Smooth muscle cell of the brain vasculature (primary cell): ENCODE measurements at places on chromosomes 6 and 20.

DNA sequence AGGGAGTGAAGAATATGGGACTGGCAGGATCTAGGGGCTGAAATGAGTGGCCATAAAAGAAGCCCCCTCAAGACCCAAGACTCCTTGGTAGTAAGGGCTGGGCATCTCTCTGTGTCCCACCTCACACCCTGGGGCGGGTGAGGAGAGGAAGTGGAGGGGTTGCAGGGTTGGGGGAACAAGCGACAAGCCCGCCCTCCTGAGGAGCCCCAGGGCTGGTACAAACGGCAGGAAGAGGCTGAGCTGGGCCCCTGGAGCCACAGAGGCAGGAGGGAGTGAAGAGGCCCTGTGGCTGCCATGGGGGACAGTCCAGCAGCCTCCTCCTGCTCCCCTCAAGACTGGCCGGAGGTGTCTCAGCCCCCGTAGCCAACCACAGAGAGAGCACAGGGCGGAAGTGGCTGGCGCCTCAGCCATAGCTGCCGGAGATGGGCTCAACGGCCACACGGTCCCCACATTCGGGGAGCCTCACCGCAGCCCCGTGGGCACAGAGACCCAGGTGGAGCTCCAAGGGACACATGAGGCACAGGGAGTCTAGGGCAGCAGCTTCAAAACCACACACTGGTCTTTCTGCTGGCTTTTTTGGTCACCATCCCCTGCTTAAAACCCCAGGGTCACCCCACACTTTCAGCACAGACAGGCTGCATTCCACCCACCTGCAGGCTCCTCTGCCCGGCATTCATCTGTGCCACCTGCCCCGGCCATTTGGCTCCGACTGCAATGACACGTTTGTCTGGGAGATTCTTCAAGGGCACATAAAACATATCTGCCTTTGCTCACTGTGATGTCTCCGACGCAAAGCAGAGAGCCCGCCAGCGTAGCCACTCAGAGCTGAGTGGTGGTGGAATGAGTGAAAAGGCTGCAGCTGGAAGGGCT lies 524 bp downstream of the C20orf203 start:
- DNase-seq: no peak

- no peak for DNase-seq
These were observed 502.0 kb downstream of the BMP2 start for GRCh38 chr20:7269452-7269851.

- DNase-seq: no peak
These were observed 2.5 kb upstream of the HLA-DRA start for GRCh38 chr6:32436995-32437836.

DNA sequence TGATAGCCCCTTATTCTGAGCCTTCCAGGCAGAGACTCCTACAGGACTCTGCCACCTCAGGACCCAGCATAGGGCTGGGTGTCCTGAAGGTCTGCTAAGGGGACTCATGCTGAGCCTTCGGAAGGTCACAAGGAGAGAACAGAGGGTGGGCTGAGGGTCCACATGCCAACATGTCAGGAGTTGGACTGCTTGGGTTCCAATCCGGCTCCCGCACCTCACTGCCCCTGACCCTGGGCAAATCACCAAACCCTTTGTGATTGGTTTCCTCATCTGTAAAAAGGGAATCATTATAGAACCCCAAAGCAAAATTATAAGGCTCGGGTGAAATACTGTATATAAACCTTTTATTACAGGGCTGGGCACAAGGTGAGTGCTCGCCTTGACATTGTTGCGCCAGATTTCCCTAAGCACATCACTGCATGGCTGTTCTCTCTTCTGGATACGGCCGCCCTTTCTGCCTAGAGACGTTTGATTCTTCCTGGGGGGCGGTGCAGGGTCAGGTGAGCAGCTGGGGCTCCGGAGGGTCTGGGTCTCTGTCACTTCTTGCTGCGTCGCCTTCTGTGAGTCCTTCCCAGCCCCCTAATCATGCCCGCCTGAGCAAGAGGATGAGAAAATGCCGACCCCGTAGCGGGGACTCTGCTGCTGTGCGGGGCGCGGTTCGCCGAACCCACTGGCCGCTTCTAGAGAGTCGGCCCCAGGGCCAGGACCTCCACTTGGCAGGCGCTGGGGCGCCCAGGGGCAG lies 90.5 kb upstream of the EPB41L1 start:
- no peak for DNase-seq

GRCh38 chr6:119182875-119183274 lies 104.4 kb upstream of the FAM184A start:
- DNase-seq: no peak

- no peak for DNase-seq
These were observed 200.5 kb upstream of the CDYL start for GRCh38 chr6:4575714-4576113.

DNA sequence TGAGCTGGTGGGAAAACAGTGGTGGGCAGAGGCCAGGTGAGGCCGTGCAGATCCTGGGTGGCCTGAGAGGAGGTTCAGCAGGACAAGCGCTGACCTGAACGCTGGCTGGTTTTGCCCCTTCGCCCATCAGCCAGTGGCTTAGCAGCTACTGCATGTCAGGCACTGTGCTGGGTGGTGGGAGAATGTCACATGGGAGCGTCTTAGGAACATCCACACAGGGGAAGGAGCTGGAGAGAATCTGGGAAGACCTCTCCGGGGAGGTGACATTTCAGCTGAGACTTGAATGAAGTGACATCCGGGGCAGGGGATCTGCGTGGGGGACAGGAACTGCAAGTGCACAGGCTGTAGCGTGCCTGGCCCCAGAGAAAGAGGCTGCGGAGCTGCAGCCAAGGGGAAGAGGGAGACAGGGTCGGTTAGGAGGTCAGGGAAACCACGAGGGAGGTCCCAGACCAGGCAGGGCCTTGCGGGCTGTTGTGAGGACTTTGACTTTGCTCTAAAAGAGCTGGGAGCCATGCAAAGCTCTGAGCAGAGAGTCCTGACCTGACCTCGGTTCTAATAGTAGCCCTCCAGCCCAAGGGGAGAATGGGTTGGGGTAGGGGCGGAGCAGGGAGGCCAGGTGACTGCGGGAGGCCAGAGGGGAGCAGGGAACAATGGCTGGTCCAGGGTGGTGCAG lies 156.8 kb upstream of the PTPN1 start:
- no peak for DNase-seq

DNA sequence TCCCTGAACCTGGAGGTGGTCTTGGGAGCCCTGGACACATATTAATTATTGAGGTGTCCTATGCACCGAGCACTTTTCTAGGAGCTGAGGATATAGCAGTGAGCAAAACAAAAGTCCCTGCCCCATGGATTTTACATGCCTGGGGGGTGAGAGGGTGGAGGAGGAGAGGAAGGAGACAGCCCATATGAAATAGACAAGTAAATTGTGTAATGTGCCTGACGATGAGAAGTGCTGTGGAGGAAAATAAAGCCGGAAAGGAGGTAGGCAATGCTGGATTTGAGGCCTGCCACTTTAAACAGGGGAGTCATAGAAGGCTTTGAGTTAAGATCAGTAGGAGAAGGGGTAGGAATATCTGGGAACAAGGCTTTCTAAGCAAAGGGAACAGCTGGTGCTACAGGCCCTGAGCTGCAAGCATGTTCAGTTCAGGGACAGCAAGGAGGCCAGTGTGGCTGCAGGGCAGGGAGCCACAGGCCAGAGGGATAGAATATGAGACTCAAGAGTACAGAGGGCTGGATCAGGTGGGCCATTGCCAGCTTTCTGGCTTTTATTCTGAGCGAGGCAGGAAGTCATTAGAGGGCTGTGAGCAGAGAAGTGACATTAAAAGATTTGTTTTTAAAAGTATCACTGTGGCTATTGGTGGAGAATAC lies 19.1 kb upstream of the MYLIP start:
- DNase-seq: no peak

GRCh38 chr6:12208673-12209072 lies 81.5 kb upstream of the EDN1 start:
- no peak for DNase-seq

- no peak for DNase-seq
These were observed 9.4 kb upstream of the TAF8 start for GRCh38 chr6:42040856-42041480.

DNA sequence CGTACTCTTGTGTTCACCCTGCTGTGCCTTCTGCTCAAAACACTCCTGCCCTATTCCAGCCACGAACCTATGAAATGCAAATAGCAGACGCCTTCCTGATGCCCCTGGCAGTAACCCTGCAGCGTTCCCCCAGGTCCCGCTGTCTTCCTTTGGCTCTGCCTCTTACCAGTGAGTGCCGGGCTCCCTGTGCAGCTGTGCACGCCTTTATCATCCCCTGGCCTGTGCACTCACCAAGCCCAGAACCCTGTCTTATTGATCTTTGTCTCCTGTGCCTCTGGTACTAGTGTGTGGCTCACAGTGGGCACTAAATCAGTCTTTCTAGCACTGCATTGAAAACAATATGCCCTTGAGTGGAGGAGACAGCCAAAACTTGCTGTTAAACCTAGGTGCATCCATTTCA lies 19.7 kb downstream of the ZDHHC14 start:
- DNase-seq: no peak

DNA sequence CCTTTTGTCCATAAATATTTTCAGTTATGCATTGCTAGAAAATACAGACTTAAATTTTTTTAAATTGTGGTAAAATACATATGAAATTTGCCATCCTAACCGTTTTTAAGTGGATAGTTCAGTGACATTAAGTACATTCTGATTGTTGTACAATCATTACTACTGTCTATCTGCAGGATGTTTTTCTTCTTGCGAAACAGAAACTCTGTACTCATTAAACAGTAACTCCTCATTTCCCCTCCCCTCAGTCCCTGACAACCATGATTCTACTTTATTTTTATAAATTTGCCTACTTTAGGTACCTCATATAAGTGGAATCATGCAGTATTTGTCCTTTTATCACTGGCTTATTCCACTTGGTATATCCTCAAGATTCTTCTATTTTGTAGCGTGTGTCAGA lies 21.3 kb downstream of the TAF11 start:
- no peak for DNase-seq

DNA sequence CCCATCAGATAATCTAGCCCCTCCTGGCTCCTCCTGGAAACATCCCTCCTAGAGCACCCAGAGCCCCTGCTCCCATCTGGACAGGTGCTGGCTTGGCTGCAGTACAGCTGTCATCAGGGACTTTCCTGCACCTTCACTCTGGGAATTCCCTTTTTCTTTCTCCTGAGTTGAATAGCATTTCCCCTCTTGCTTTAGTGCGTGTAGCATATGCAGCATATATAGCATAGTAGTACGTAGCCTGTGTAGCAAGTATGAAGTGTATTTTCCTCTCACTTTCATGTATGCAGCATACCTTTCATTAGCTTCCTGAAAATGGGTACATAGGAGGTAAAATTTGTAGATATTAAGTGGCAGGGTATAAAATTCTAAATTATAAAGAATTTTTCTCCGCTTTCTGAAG lies 352.9 kb downstream of the ESR1 start:
- DNase-seq: no peak

GRCh38 chr6:31723245-31723979 lies at the start of gene MPIG6B:
TSS of gene MPIG6B (plus strand) at chr6:31723373. CDS start at chr6:31723384, 11 bp downstream.
- no peak for DNase-seq
